A549 treated with dexamethasone at 1 μM for 4 hours (cell line): ENCODE measurements at places on chromosomes 16 and 17. TPM values are rescaled to one million over a fixed set of nuclear protein-coding genes. Genes with fewer than 3 reads are reported as not detected.

NPW gene
- 0.79 to 1.2 TPM (median 1.0 TPM) in 5 replicates for total RNA-seq

PPL gene
- total RNA-seq = 4.2 to 7.5 TPM (median 6.4 TPM) in 5 replicates

PRR29 gene
- 0.31 to 1.2 TPM (median 0.54 TPM) in 5 replicates for total RNA-seq

ODAD4 gene
- 1.1 to 2.1 TPM (median 1.4 TPM) in 5 replicates for total RNA-seq

MMP28 gene
- total RNA-seq = 4.9 to 8.8 TPM (median 7.5 TPM) in 5 replicates

WNT9B gene
- total RNA-seq = 0.05 to 0.06 TPM in 2 of 5 replicates, not detected in the others

SRP68 gene
- total RNA-seq = 70.7 to 88.6 TPM (median 85.9 TPM) in 5 replicates

ASGR1 gene
- 0.42 to 0.98 TPM (median 0.77 TPM) in 5 replicates for total RNA-seq

CDH1 gene
- total RNA-seq = 3.5 to 6.4 TPM (median 5.4 TPM) in 5 replicates

ZNF263 gene
- total RNA-seq = 33.5 to 40.1 TPM (median 37.6 TPM) in 5 replicates

TAC4 gene
- total RNA-seq = not detected in 5 replicates

RAMP2 gene
- 0.67 to 1.5 TPM (median 0.77 TPM) in 5 replicates for total RNA-seq

TLCD1 gene
- 27.5 to 45.5 TPM (median 40.7 TPM) in 5 replicates for total RNA-seq

MOSMO gene
- 9.8 to 16.3 TPM (median 13.1 TPM) in 5 replicates for total RNA-seq

ELMO3 gene
- 0.59 to 1.7 TPM (median 0.98 TPM) in 5 replicates for total RNA-seq

KRTAP4-4 gene
- total RNA-seq = not detected in 5 replicates

VWA3A gene
- total RNA-seq = 0.04 TPM in 2 of 5 replicates, not detected in the others

OMG gene
- not detected in 5 replicates for total RNA-seq

FMNL1 gene
- total RNA-seq = 22.1 to 35.1 TPM (median 33.5 TPM) in 5 replicates

TNP2 gene
- total RNA-seq = not detected in 5 replicates

NPIPB2 gene
- 1.5 to 4.1 TPM (median 2.9 TPM) in 5 replicates for total RNA-seq

MT1E gene
- total RNA-seq = not detected in 5 replicates

CA7 gene
- 0.08 TPM in 1 of 5 replicates, not detected in the others for total RNA-seq

GPR142 gene
- total RNA-seq = not detected in 5 replicates

TUBB3 gene
- total RNA-seq = 176 to 259 TPM (median 242 TPM) in 5 replicates

ERI2 gene
- 10.5 to 14.8 TPM (median 13.1 TPM) in 5 replicates for total RNA-seq

ADAD2 gene
- 0.05 to 0.12 TPM in 2 of 5 replicates, not detected in the others for total RNA-seq

CCL3 gene
- total RNA-seq = not detected in 5 replicates

VASN gene
- total RNA-seq = 3.6 to 6.2 TPM (median 5.6 TPM) in 5 replicates
